ENCODE measurements at places on chromosomes 6 and 20. TPM values are rescaled to one million over a fixed set of nuclear protein-coding genes. Genes with fewer than 3 reads are reported as not detected.
A peak's percentile ranks its signal among the peaks of the same experiment; 100 is the strongest.

GRCh38 chr6:37620519-37620918, 77.2 kb downstream of the MDGA1 start:
- no peaks in the 10 kb centered on the region for H3K36me3 ChIP-seq
- no peak overlapping the region for H3K27ac ChIP-seq
- H3K4me1 ChIP-seq: peaks cover 48% of the 10 kb centered on the region
- DNase-seq: no peak
- peaks cover 6% of the 10 kb centered on the region for H3K27me3 ChIP-seq
- no peak overlapping the region for H3K4me3 ChIP-seq

GRCh38 chr20:46158476-46158987, 40.4 kb downstream of the CD40 start:
- no peaks in the 10 kb centered on the region for H3K4me1 ChIP-seq
- H3K27ac ChIP-seq: no peak overlapping the region
- no peaks in the 10 kb centered on the region for H3K36me3 ChIP-seq
- H3K27me3 ChIP-seq: peaks cover 8% of the 10 kb centered on the region
- H3K4me3 ChIP-seq: no peak overlapping the region

- DNase-seq: no peak
- H3K4me1 ChIP-seq: peaks cover 1% of the 10 kb centered on the region
- H3K27ac ChIP-seq: peak overlapping the region; percentile 76
- H3K36me3 ChIP-seq: peaks cover 26% of the 10 kb centered on the region
These were observed 15.7 kb downstream of the PI16 start for GRCh38 chr6:36969988-36970891.

- peaks cover 27% of the 10 kb centered on the region for H3K4me1 ChIP-seq
- no peak overlapping the region for H3K27ac ChIP-seq
- no peak for DNase-seq
These were observed 59.5 kb downstream of the RPP40 start for GRCh38 chr6:4944325-4944724.

- no peak overlapping the region for H3K27ac ChIP-seq
- H3K4me3 ChIP-seq: no peak overlapping the region
- no peaks in the 10 kb centered on the region for H3K4me1 ChIP-seq
These were observed 75.5 kb downstream of the LAMA4 start for GRCh38 chr6:112178846-112179245.

DNA sequence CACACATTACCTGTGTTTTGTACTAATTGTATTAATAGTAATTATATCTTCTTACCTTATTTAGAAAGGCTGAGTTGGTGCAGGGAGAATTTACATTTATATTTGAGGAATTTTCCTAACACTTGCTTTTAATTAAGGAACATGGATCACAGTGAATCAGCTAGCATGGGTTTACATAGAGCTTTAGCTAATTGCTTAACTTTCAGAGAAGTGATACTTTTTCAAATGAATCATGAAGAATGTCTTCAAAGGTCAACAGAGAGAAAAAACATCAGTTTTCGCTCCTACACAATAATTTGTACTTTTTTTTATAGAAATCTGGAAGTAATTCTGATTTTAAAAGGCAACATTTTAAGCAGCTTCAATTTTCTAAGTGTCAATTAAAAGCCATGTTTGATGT, 195.0 kb upstream of the HEY2 start:
- H3K27ac ChIP-seq: no peak overlapping the region
- peaks cover 9% of the 10 kb centered on the region for H3K27me3 ChIP-seq
- DNase-seq: no peak
- H3K36me3 ChIP-seq: no peaks in the 10 kb centered on the region

DNA sequence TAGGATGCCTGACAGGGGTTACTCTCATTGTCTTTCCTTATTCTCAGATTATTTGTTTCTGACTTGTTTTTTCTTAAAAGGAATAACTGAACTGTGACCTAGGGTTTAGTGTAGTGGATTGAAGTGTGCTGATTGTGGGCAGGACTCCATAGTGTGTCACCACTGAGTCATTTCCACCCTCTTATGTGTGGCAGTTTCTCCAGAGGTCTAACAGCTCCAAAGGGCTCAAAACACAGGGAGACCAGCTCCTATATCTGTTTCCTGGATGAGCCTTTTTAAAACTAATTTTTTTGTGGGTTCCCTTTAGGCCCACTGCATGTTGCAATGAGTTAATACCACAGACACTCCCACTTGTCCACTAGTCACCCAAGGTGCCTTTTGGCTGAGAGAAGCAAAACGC, 951.1 kb upstream of the ADGRB3 start:
- no peaks in the 10 kb centered on the region for H3K36me3 ChIP-seq
- H3K27me3 ChIP-seq: no peaks in the 10 kb centered on the region
- no peaks in the 10 kb centered on the region for H3K4me1 ChIP-seq
- no peak overlapping the region for H3K27ac ChIP-seq

- H3K4me3 ChIP-seq: no peak overlapping the region
- no peak overlapping the region for H3K27ac ChIP-seq
- DNase-seq: no peak
- H3K4me1 ChIP-seq: no peaks in the 10 kb centered on the region
- no peaks in the 10 kb centered on the region for H3K36me3 ChIP-seq
These were observed 178.6 kb upstream of the RAB32 start for GRCh38 chr6:146364816-146365594.

- H3K27ac ChIP-seq: no peak overlapping the region
- peaks cover 4% of the 10 kb centered on the region for H3K36me3 ChIP-seq
- H3K27me3 ChIP-seq: no peaks in the 10 kb centered on the region
- no peaks in the 10 kb centered on the region for H3K4me1 ChIP-seq
- DNase-seq: no peak
These were observed 52.8 kb downstream of the FOXC1 start for GRCh38 chr6:1662534-1662933.

DNA sequence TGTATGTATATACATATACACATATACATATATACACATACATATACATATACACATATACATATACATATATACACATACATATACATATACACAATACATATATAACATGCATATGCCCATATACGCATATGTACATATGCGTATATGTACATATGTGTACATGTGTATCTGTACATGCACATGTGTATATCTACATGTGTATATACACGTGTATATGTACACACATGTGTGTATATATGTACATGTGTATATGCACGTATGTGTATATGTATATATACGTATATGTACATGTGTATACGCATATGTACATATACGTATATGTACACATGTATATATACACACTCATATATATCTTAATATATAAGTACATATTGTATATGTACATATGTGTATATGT, 60.3 kb downstream of the RGS17 start:
- H3K27ac ChIP-seq: no peak overlapping the region
- DNase-seq: no peak
- H3K27me3 ChIP-seq: peaks cover 16% of the 10 kb centered on the region
- no peak overlapping the region for H3K4me3 ChIP-seq

- no peaks in the 10 kb centered on the region for H3K4me1 ChIP-seq
- H3K27ac ChIP-seq: no peak overlapping the region
- peaks cover 11% of the 10 kb centered on the region for H3K27me3 ChIP-seq
- DNase-seq: no peak
- no peak overlapping the region for H3K4me3 ChIP-seq
- H3K36me3 ChIP-seq: no peaks in the 10 kb centered on the region
These were observed 55.7 kb upstream of the FERMT1 start for GRCh38 chr20:6178537-6178936.

Gene HTR1E
- total RNA-seq: not detected

Gene ARG1
- total RNA-seq: not detected

Gene SLPI
- total RNA-seq: not detected

Gene TRIM10
- total RNA-seq: 0.19 TPM
